Thyroid gland (tissue), 4 donors: ENCODE measurements at places on chromosomes 11 and 22. TPM values are rescaled to one million over a fixed set of nuclear protein-coding genes. Genes with fewer than 3 reads are reported as not detected.
A peak's percentile ranks its signal among the peaks of the same experiment; 100 is the strongest.

GRCh38 chr11:44973632-44974401 lies 23.1 kb upstream of the TP53I11 start:
- peaks cover under 1% of the 10 kb centered on the region for H3K4me1 ChIP-seq
- DNase-seq: no peak
- no peaks in the 10 kb centered on the region for H3K27me3 ChIP-seq
- no peak overlapping the region for H3K4me3 ChIP-seq
- H3K27ac ChIP-seq: no peak overlapping the region

DNA sequence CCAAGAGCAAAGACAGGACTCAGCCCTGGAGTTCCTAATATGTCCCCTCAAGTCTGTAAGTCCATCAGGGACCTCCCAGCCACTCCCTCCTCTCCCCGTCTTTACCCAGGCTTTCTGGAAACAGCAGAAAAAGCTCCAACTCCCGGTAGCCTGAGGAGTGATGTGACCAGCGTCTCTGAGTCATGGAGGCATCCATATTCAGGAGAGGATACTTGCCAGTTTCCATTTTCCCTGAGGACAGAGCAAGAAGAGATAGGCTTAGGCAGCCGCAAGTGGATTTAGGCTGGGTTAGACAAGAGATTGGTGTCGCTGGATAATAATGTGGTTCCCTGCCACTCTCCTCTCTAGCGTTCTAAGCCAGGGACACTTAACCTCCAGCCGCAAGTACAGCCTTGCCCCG lies 206.6 kb downstream of the GRIK4 start:
- H3K27ac ChIP-seq: no peak overlapping the region
- H3K27me3 ChIP-seq: no peaks in the 10 kb centered on the region
- DNase-seq: no peak
- H3K4me3 ChIP-seq: no peak overlapping the region

MYOD1 gene
- total RNA-seq: not detected

DNA sequence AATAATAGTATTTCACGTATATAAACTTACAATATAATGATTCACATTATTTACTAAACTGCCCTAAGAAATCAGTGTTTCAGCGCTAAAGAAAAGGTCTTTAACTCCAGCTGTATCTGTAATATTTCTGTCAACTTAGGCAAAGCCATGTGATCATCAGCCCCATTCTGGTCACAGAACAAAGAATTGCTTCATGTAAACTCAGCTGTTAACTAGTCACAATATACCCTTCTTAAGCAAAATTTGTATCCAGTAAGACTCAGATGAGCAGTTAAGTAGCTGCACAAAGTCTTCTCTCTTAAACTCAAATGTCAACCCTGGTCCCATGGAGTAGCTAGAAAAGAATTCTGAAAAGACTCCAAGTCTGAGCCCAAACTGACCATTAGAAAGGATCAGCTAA lies 26.6 kb downstream of the HPS5 start:
- H3K27me3 ChIP-seq: no peaks in the 10 kb centered on the region
- DNase-seq: no peak
- no peaks in the 10 kb centered on the region for H3K4me1 ChIP-seq
- peaks cover 59% of the 10 kb centered on the region for H3K36me3 ChIP-seq
- no peak overlapping the region for H3K27ac ChIP-seq

POTEH gene
- not detected for total RNA-seq

MMP3 gene
- total RNA-seq: 14.5 TPM

- H3K4me1 ChIP-seq: no peaks in the 10 kb centered on the region
- no peak overlapping the region for H3K4me3 ChIP-seq
- no peaks in the 10 kb centered on the region for H3K27me3 ChIP-seq
- H3K27ac ChIP-seq: no peak overlapping the region
- no peaks in the 10 kb centered on the region for H3K36me3 ChIP-seq
These were observed 39.0 kb downstream of the PDGFD start for GRCh38 chr11:104124979-104125378.

DNA sequence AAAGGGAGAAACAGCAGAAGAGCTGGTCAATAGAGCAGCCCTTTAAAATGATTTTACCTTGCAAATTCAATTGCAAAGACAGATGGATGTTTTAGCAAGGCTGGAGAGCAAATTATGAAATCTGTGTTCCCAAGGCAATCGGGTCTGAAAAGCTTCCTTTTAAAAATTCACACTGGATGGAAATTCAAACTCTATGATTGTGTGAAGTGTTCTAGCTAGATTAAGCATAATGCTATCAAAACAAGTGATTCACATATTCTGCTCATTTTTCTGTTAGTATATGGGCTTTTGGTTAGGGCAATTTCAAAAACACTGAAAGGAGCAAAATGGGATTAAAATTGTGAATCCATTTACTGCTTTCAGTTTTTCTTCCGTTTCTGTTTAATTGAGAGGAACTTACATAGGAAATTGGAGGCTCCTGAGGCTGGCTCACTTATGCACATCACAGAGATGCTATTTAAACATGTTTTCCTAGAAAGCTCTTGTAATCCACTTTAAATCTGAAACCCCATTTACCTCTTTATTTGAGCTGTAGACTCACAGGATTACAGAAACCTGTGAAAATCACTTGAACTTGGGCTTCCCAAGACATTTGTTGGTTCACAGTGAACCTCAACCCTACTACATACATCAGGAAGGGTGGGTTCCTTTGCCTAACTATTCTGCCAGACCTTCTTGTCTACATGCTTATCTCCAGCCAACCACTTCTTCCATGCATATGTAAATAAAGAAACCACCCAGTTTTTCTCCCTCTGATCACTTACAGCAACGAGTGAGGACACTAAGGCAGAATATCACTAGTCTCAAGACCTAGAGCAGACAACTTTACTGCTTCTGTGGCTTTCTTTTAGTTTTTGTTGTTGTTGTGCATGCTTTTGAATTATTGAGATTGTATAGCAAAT lies 201.9 kb upstream of the PITPNB start:
- peak; percentile 9 for DNase-seq
- H3K27ac ChIP-seq: no peak overlapping the region
- no peak overlapping the region for H3K4me3 ChIP-seq
- H3K27me3 ChIP-seq: no peaks in the 10 kb centered on the region
- peaks cover 13% of the 10 kb centered on the region for H3K4me1 ChIP-seq
- no peaks in the 10 kb centered on the region for H3K36me3 ChIP-seq

DNA sequence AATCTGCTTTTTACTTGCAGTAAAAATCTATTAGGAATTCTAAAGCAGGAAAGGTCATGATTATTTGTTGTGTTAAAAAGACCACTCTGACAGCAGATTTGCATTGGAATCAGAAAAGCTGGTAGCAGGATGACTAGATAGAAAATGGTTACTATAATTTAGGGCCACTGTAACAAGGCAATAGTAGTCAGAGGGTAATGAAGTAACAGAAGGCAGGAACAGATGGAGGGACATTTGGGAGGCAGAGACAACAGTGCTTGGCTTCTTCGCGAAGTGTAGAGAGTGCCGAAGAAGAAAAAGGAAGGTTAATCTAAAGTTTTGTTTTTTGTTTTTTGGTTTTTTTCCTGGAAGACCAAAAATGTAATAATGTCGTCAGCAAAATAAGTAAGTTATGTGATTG lies 129.8 kb upstream of the SLC5A12 start:
- peaks cover 9% of the 10 kb centered on the region for H3K4me1 ChIP-seq
- no peak overlapping the region for H3K4me3 ChIP-seq
- H3K27me3 ChIP-seq: no peaks in the 10 kb centered on the region
- H3K36me3 ChIP-seq: no peaks in the 10 kb centered on the region
- no peak overlapping the region for H3K27ac ChIP-seq

GRCh38 chr11:118379497-118379896 lies 20.1 kb downstream of the UBE4A start:
- no peak overlapping the region for H3K27ac ChIP-seq
- H3K27me3 ChIP-seq: no peaks in the 10 kb centered on the region
- DNase-seq: no peak
- peaks cover 76% of the 10 kb centered on the region for H3K36me3 ChIP-seq
- H3K4me3 ChIP-seq: no peak overlapping the region

GRCh38 chr11:110818032-110818687 lies 105.9 kb upstream of the ARHGAP20 start:
- H3K27ac ChIP-seq: no peak overlapping the region
- DNase-seq: no peak
- no peaks in the 10 kb centered on the region for H3K4me1 ChIP-seq
- no peaks in the 10 kb centered on the region for H3K36me3 ChIP-seq

RTN4R gene
- total RNA-seq: 4.6 TPM

SLC22A25 gene
- total RNA-seq: not detected

- no peak overlapping the region for H3K27ac ChIP-seq
- no peaks in the 10 kb centered on the region for H3K27me3 ChIP-seq
- no peaks in the 10 kb centered on the region for H3K4me1 ChIP-seq
- H3K4me3 ChIP-seq: no peak overlapping the region
- DNase-seq: no peak
These were observed 29.4 kb downstream of the SHISA8 start for GRCh38 chr22:41885516-41885915.

UCP3 gene
- total RNA-seq: 3.5 TPM

CARD18 gene
- not detected for total RNA-seq
